CD4-positive, alpha-beta T cell (primary cell): ENCODE measurements at places on chromosomes 6 and 20.

DNA sequence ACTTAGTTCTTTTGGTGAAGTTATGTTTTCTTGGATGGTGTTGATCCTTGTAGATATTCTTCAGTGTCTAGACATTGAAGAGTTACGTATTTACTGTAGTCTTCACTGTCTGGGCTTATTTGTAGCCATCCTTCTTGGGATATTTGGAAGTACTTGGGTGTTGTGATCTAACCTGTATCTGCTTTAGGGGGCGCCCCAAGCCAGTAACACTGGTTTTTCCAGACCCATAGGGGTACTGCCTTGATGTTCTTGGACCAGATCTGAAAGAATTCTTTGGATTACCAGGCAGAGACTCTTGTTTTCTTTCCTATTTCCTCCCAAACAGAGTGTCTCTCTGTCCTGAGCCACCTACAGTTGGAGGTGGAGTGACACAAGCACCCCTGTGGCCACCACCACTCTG is 309.1 kb upstream of the IMPG1 start:
- no peak for DNase-seq

DNA sequence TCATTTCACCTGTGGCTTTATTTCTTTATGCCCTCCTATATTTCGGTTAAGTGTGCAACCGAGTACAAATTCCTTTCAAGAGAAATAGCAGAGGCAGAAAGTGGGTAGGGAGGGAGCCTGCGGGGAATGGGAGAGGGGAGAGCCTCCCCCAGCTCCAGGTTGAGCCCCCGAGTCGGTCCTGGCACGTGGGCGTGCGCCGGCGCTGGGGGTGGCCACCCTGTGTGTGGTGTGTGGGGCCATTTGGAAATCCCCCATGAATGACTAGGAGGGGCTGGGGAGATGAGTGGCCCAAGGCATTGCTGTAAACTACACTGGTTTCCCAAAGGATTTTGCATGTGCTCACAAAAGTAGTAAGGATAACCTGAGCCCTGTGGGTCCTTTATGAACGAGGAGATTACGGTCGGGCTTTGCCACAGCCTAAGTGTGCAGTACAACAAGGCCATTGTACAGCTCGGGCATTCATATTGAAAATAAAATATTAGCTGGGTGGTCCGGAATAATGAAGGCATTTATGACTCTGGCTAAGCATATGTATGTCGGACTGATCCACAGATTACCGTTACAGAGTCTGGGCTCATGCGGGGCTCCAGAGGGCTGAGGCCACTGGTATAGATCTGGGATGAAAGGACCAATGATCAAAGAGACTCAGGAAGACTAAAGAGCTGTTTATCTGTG is 84.5 kb upstream of the RALGAPA2 start:
- no peak for DNase-seq

DNA sequence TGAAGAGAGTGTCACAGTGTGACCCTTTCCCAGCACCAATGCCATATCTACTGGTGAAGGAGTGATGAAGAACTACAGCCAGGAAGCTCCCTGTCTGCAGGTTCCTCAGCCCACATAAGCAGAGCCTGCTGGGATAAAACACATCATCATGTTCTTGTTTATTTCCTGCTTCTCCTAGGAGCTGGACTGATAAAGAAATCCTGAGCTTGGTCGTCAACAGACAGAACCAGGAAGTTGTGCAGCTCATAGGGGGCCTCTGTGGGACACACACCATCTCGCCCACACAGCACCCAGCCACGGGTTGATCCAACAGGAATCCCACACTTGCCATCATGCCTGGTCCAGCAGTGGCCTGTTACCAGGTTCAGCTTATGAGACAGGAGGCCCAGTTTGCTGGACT is 2.8 kb upstream of the CSTL1 start:
- no peak for DNase-seq

GRCh38 chr6:26175428-26176181 is 88.4 kb downstream of the HFE start:
- DNase-seq, result peak; percentile 70

- no peak for DNase-seq
Observed at GRCh38 chr6:45625191-45625664, 247.5 kb upstream of the SUPT3H start.

DNA sequence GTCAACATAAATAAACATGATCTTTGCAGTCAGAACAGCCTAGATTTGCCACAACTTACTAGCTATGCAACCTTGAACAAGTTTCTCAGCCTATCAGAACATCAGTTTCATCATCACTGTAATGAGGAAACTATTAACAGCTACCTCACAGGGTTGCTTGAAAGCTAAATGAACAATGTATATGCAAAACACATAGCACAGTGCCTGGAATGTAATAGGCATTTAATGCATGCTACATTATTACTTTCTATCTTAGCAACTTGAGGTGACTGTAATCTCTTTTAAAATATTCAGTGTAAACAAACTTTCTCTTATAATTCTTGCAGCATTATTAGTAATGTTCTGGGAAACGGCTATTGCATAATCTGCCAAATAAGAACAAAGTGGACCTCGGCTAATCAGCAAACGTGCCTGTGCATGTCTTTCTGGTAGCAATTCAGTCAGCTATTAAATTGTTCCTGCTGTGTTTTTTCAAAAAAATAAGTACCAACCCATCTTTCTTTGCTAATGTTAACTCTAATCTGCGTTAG is 61.5 kb downstream of the SYNE1 start:
- no peak for DNase-seq

DNA sequence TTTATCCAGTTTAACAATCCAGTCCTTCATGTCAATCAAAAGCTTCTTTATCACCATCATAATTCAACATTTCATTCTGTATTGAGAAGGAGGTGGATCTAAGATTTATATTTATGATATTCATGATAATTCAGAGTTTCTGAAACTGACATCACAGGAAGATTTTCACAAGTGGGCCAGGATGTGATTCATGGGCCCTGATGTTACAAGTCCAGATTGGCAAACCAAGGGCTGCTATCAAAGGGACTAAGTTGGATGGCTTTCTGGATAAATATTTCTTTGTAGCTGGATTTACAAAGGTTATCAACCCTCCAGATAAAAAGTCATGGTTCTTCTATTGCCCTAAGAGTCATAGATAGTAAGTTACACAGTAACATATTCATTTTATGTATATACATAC is 866.5 kb downstream of the KIF16B start:
- no peak for DNase-seq

- no peak for DNase-seq
Observed at GRCh38 chr6:170057961-170058877, 232.7 kb downstream of the DLL1 start.

DNA sequence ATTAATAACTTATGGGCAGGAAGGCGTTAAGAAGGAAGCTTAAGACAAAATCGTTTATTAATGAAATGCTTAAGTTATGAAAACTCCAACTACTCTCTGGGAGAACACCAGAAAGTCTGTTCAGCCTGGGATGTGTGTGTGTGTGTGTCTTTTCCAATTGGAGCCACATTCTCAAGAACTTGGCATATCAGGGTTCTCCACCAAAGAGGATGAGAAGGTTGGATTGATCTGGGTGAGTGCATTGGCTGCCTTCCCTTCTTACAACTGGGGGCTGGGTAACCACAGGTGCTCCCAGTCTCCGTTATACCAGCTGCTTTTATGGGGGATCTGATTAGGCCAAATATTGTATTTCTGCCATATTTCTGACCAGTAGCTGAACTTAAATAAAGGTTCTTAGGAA is 102.1 kb downstream of the MAN1A1 start:
- DNase-seq, result no peak

DNA sequence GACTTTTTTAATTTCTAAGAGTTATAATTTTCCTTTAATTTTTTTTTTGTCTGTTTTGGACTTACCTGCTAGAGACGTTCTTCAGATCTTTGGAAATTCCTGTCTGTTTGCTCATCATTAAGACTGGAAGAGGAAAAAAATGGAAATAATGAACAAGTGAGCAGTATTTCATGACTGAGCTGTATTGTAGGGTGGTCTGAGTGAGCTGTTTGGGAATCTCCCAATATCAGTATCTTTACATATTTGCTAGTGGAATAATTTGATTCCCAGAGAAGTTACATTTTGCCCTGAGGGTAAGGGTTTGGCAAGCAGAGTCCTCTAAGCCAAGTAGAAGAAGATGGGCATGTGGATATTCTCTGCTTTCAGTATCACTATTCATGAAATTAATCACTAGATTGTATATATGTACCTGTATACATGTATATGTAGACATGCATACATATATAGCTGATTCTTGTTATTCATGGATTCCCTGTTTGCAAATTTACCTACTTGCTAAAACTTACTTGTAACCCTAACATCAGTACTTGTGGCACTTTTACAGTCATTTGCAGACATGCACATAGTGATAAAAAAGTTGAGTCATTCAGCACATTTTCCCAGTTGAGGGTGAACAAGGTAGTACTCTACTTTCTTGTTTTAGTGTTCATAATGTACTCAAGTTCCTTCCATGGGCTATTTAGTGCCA is 13.5 kb downstream of the ZC2HC1B start:
- DNase-seq, result no peak

- DNase-seq, result no peak
Observed at GRCh38 chr20:44203161-44203560, 7.4 kb downstream of the OSER1 start.

- DNase-seq, result no peak
Observed at GRCh38 chr20:62728781-62729300, 20.2 kb downstream of the NTSR1 start.

DNA sequence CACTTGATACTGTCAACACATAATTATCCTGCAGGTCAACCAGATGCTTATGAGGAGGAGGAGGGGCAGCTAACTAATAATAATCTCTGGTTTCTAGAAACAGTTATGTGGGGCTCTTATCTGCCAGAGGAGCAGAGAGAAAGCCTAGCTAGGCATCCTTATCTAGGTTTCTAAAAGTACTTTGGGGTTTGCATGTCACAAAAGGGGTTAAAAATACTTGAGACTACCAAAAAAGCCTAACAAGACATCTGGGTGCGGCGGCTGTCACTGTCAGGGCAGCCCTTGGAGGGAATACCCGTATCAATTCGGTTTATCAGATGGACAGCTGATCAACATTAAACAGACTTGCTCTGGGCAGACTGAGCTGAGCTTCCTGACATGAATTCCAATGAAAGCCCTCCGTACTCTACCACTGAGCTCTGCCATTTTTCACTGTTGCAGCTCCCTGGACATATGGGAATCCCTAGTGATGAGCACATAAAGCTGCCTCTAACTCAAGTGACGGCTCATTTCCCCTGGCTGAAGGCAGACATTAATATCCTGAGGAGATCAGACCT is 166.6 kb downstream of the PDSS2 start:
- no peak for DNase-seq

DNA sequence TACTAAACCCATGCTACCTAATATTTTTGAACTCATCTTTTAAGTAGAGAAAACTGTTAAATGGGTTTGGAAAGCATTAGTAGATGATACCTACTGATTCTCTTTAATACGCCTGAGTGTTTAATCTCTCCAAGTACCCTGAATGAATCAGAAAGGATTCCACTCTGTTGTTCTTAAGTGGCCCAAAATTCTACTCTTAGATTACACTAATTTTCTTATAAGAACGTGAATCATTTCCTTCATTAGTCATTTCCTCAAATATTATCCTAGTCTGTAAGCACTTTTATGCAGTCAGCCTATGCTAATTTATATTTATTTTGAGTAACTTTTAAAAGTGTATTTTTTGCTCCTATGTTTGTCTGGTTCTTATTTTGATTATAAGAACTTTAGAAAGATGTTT is 380.0 kb downstream of the BTBD9 start:
- DNase-seq, result no peak

GRCh38 chr6:113442040-113442439 is 415.1 kb upstream of the MARCKS start:
- no peak for DNase-seq

- no peak for DNase-seq
Observed at GRCh38 chr6:37260040-37260439, 2.1 kb upstream of the TMEM217 start.

DNA sequence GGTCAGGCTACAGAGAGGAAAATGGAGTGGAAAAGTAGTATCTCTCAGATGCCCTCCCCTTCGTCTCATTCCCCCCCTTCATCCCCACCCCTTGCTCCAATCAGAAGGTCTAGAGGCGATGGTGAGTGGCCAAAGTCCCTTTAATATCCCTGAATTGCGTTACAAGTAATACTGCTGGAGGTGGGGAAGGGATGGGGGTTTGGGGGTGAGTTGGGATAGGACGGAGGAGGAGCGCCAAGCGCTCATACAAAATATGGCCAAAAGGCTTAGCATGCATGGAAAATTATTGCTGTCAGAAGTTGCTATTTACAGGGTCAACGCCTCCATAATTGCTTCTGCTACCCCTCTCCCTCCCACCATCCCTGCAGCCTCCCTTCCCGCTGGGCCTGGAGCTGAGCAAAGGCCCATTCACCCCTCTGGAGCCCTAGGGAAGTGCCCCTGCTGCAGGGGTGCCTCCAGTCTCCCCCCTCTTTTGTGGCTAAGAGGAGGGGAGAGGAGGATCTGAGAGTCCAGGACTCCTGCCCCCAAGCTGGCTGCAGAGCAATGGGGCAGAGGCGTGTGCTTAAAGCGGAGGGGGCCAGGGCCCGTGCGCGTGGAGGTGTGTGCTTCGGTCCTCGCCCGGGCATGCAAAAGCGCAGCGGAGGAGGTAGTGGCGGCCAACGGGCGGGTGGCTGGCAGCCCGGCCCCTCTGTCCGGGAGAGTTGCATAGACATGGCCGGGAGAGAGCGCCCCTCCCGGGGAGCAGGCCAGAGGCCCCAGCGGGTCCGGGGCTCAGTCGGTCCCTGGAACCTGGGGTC is 8.7 kb upstream of the SRXN1 start:
- no peak for DNase-seq

DNA sequence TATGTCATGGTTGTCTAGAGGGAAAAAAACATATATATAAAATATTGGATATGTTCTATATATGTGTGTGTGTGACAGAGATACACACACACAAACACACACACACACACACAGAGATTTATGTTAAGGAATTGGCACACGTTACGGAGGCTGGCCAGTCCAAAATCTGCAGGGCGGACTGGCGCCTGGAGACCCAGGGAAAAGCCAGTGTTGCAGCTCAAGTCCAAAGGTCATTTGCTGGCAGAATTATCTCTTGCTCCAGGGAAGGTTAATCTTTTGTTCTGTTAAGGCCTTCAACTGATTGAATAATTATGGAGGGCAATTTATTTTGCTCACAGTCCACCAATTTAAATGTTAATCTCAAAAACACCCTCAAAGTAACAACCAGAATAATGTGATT is 37.5 kb upstream of the PDE7B start:
- DNase-seq, result no peak

DNA sequence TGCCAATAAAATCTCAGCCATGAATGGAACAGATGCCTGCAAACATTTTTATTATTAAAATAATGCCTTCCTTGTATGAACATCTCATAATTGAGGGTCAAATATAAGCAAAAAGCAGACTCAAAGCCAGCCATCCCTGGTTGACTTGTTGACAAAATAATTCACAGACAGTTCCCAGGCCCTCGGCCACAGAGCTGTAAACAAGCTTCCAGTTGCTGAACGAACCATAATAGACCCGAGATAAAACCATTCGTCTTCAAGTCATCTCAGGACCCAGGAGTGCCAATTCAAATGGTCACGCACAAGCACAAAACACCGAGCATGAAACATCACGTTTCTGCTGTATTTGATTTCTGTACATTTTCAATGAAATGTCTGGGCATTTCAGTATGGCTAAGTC is 113.3 kb upstream of the CDYL start:
- DNase-seq, result no peak
